ENCODE measurements at places on chromosomes 2 and 18.

- DNase-seq: no peak
Measured at GRCh38 chr2:241185961-241186360, 2.5 kb upstream of the ANO7 start.

GRCh38 chr2:60158262-60158661 lies 395.2 kb downstream of the BCL11A start:
- DNase-seq: no peak

GRCh38 chr2:101251844-101252407 lies 760 bp upstream of the CNOT11 start:
- DNase-seq: no peak

- DNase-seq: no peak
Measured at GRCh38 chr2:190169221-190170072, 106.9 kb upstream of the MSTN start.

GRCh38 chr18:60646725-60647124 lies 274.1 kb upstream of the MC4R start:
- DNase-seq: no peak

Data from fibroblast of pulmonary artery (primary cell).